ENCODE measurements at places on chromosomes 11 and 22. TPM values are rescaled to one million over a fixed set of nuclear protein-coding genes. Genes with fewer than 3 reads are reported as not detected.

DNA sequence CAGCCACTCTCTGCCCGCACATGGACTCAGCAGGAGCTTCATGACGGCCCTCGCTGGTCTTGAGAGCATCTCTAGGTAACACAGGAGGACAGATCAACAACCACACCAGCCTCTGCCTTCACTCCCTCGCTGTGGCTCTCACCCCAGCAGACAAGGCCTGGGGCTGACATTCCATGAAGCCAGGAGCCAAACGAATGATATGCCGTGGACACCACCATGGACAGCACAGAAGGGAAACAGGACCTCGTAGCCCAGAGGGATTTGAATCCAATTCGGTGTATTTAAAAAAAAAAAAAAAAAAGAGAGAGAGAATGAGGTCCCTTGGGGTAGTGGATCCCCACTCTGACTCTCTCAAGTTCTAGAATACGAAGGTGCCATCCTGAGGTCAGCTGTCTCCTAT is 385.5 kb downstream of the SHANK2 start:
- DNase-seq, result no peak

DNA sequence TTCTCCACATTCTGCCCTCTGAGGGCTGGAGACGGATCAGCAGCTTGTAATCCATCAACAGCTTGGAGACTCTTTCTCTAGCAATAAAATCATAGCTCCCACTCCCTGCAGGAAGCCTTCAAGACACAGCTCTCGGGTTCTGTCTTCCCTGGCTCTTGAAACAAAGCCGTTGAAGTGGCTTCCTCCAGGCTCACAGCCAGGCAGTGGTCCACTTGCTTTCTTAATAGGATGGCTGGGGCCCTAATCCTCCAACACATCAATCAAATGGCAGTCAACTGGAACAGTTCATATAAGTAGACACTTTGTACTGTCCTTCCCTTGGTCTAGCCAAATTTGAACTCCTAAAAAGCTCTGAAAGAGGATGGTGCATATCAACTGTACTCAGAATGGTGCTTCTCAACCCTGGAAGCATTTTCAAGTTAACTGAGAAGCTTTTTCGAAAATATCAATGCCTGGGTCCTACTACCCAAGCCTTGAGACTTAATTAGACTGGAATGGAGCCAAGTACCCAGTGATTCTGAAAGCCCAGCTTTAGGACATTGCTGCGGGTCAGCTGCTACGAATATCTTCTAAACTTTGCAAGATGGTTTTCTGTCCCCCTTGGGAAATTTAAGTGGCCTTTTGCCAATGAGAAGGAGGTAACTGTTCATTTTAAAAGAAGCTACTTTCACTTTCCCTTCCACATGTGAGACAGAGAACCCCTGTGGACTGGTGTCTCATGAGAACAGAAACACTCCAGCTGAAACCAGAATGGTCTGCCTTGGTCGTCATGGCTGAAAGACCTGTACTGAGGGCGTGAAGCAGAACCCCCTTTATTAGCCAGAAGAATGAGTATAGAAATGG is 74.7 kb downstream of the SC5D start:
- peak; percentile 95 for DNase-seq

DNA sequence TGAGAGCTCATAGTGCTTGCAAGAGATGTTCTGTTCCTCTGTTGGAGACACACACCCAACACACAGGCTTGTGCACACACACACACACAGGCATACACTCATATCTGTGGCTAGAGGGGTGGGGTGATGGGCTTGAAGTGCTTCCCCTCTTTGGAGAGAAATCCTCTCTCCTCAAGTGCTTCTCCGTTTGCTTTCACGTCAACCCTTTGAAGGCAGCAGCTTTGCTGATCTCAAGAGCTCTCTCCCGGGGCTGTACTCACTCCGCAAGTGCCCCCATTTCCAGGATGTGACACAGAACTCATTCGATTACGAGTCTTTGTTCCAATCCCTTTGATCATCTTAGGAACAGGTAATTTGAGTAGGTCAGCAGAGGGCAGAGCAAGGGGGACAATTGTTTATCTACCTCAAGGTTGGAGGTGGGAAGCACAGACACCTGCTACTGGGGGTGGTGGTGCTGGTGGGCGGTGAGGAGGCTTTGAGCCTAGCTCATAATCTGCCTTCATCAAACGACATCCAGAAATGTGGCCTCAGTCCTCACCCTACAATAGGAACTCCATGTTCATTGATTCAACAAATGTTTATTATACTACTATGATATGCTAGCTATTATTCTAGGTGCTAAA is 529.8 kb upstream of the CADM1 start:
- DNase-seq, result no peak

DNA sequence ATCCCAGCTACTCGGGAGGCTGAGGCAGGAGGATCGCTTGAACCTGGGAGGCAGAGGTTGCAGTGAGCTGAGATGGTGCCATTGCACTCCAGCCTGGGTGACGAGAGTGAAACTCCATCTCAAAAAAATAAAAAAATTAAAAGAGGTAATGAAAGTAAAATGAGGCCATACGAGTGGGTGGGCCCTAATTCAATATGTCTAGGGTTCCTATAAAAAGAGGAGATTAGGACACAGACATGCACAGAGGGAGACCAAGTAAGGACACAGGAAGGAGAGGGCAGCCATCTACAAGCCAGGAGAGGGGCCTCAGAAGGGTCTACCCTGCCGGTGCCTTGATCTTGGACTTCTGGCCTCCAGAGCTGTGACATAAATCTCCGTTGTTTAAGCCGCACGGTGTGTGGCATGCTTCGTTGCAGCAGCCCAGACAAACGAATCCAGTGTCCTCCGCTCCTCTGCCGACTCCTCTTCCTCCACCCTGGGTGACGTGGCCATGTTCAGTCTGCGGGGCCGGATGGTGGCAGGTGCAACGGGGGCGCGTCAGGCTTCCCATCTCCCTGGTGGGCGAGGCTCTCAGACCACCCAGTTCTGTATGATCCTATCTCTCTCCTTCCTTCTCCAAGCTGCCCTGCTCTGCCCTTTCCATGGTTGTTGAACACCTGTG is 51.6 kb upstream of the PARVG start:
- DNase-seq, result no peak

DNA sequence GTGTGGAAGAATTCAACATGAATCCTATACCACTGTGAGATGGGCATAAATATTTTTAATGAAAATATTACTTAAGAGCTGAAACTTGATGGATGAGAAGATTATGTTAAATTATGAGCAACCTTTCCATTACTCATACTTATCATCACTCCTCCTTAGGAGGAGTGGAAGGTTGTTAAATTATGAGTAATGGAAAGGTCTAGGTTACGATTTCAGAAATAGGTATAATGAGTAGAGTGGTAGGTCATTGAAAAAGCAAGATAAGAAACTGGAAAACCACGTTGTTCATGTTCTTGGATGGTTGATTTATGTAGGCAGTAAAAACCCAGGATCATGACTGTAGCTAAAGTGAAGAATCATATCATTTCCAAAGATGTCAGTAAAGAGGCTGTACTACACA is 973.2 kb upstream of the RAG2 start:
- DNase-seq, result no peak

GRCh38 chr11:64616817-64617216 is 25.8 kb downstream of the SLC22A12 start:
- no peak for DNase-seq

DNA sequence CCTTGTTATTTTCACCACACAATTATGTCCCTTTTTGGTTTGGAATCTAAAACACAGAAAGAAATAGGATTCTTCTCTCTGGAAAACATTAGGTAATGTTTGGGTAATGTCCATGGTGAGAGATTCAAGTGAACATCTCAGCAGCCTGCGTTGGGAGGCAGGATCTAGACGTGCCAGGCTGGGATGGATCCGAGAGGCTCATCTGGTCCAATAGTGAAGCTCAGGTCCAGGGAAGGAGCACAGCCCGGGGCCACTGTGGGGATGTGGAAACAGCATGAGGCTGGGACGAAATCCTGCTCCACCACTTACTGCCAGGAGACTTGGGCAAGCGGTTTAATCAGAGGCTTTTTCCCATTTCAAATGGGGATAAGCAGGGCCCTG is 109.9 kb downstream of the CSNK2A3 start:
- no peak for DNase-seq

DNA sequence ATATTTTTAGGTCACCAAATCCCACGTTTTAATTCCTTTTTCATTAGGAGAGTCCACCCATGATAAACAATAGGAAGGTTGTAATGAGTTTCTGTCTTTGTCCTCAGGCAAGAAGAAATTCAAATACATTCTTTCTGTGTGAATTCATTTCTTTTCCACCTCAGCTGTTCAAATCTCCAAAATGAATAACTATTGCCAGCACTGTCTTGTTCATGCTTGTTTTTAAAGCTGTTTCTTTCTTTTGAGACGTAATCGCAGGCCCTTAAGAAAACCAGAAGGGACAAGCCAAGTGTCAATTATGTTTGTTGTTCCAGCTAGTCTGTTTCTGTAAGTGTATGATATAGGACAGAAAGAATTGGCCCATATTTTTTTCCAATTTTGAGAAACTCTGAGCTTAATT is 20.2 kb downstream of the MMP27 start:
- no peak for DNase-seq

DNA sequence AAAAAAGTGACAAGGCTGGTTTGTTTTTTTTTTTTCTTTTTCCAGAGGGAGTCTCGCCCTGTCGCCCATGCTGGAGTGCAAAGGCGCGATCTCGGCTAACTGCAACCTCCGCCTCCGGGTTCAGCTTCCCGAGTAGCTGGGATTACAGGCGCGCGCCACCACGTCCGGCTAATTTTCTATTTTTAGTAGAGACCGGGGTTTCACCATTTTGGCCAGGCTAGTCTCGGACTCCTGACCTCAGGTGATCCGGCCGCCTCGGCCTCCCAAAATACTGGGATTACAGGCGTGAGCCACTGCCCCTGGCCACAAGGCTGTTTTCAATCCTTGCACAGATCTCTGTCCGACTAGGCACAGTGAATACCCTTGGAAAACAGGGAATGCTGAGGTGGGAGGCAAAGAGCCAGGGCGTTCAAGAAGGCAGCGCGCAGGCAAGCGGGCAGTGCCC is 566 bp downstream of the ATP6V1E1 start:
- DNase-seq, result no peak

DNA sequence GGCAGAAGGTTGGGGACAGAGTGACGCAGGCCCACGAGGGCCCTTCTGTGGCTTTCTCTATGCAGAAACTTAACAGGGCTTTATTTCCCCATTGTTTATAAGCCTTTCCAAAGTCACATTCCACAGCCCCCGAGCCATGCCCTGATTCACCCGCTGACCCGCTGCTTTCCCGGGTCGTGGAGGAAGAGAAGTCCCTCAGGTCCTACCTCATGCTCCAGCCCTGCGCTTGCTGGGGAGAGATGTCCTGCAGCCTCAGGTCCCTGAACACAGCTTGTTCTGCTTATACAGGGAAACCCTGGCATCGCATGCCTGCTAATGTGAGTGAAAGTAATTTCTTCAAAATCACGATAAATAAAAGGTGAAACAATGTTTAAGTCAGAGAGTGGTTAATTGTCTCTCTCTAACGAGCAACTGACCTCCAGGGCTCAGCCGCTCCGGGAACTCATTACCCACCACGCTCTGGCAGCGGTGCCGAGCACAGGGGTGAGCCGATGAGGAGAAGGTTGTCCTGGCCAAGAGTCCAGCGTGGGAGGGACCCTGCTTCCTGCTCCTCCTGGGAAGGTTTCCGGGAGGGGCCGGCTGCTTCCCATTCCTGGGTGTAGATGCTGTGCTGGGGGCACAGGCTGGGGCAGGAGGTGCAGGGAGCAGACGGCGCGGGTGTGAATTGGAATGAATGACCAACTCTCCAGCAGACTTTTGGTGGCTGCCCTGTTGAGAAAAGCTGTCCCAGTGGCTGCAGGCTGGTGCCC is 595.2 kb downstream of the BRD1 start:
- DNase-seq, result no peak

- DNase-seq, result no peak
Observed at GRCh38 chr11:89381094-89381493, 110.1 kb downstream of the NOX4 start.

The OR10A5 gene
- not detected for total RNA-seq

The P2RY2 gene
- not detected for total RNA-seq

The MS4A7 gene
- total RNA-seq, result 2.4 TPM

The TNNT3 gene
- total RNA-seq, result 4.7 TPM

The MS4A12 gene
- total RNA-seq, result not detected

The SPTBN2 gene
- 16.2 TPM for total RNA-seq

Data from OCI-LY7 (cell line).